NCI-H69 (cell line): ENCODE measurements at places on chromosomes 7 and 10.

GRCh38 chr10:69089638-69090599 lies 2.0 kb downstream of the SRGN start:
- DNase-seq = no peak

DNA sequence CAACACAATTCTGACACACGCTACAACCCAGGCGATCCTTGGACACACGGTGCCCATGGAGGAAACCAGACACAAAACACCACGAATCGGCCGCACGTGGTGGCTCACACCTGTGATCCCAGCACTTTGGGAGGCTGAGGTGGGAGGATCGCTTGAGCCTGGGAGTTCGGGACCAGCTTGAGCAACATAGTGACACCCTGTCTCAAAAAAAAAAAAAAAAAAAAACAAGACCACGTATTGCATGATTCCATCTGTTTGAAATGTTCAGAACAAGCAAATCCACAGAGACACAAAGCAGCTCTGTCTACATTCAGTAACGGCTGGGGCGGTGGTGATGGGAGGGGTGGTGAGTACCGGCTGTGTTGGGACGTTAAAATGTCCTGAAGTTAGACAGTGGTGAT lies 25.2 kb downstream of the ADAP1 start:
- no peak for DNase-seq

- peak; percentile 82 for DNase-seq
Measured at GRCh38 chr7:157596471-157596870, 259.7 kb downstream of the DNAJB6 start.

DNA sequence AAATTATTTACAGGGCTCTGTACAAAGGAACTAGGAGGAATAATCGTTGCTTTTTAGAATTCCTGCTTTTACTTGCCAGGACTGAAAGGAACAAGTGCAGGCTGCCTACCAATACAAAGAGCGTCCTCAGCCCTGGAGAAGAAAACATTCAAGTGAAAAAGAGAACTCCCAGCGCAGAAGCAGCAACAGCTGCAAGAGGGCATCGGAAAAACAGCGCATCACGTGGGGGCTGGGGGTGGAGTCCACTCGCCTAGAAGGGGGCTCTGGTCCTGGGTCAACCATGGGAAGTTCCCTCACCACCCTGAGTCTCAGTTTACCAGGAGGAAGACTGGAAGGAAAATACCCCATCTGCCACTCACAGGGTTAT lies 385 bp upstream of the C10orf90 start:
- DNase-seq = peak; percentile 2

- no peak for DNase-seq
Measured at GRCh38 chr7:17501441-17502212, 203.2 kb downstream of the AHR start.

- DNase-seq = peak; percentile 7
Measured at GRCh38 chr10:127694580-127695193, 42.3 kb upstream of the FOXI2 start.

DNA sequence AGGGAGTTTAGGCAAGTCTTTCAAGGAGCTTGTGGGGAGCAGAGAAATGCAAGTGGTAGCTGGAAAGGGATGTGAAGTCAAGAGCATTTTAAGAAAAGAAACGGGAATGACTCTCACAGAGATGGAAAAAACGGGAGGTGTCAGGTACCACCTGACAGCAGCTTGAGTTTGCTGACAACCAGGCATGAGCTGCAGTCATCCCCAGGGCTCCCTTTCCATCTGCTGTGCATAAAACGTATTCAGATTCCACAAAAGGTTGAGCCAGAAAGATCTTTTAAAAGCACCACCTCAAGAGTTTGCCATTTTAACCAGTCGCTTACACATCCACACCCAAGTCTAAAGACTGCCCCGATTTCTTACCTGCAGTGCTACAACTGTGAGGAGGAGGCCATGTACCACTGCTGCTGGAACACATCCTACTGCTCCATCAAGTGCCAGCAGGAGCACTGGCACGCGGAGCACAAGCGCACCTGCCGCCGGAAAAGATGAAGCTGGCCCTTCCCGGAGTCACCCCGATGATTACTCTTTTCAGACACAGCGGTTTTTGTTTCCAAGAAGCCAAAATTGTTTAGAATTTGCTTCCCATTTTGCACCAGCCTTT lies 116.8 kb downstream of the ZMYND11 start:
- no peak for DNase-seq

DNA sequence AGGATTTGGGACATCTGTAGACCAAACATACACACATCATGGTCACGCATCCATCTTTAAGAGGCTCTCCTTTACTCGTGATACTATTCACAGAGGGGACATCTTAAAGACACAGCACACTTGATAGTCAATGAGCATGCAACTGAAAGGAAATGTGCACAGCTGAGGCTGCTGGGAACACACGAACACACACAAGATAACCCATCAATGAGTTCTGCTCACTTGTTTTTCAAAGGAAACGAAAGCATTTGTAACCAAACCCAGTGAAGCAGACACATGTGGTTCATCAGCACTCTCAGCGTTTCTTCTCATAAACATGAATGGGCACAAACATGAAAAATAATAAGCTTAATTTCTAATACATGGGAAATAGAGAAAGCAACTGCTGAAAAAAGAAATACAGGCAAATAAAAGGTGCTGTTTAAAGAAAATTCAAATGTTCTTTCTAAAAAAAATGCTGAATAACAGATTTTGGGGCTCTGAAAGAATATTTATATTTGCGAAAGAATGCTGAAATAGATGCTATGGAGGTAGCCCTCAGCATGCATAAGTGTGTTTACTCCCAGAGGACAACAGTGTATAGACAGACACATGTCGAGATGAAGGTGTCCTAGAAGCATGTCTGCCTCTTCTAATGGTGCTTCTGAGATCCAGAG lies 59.7 kb upstream of the LAMB4 start:
- no peak for DNase-seq

GRCh38 chr7:92751902-92752901 lies 84.2 kb downstream of the CDK6 start:
- no peak for DNase-seq

DNA sequence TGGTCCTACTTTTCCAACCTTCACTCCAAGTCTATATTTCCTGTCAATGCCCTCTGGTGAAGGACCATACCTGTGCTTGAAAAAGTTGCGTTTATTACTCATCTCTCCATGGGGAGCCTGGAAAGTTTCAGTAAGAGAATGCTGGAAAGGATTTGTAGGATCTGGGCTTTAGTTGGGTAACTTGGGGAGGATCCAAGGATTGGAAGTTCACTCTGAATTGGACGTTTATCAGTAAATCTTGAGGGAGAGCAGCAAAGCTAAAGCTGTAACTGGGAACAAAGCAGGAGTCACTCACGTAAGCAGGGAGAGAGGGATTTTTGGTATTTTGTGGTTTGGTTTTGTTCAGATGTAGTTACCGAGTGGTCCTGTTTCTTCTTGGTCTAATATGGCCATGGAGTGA lies 51.4 kb upstream of the NPVF start:
- DNase-seq = no peak

- DNase-seq = no peak
Measured at GRCh38 chr7:68610701-68611100, 987.6 kb upstream of the AUTS2 start.

DNA sequence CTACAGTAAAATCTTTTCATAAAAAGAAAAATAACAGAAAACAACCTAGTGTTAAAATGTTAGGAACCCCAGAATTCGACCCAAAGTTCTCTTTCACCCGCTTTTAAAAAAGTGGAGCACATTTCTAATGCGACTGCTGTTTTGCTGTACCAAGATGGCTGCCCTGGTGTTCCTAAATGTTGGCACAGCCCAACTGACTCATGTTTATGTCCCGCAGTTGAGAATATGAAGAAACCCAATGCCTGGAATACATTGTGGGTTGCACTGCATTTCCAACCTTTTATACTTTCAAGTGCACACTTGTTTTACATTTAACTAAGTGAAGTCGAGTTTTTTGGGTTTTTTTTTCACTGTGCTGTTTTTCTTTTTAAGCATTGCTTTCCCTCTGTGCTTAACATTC lies 944 bp downstream of the STEAP1B start:
- DNase-seq = peak; percentile 68

DNA sequence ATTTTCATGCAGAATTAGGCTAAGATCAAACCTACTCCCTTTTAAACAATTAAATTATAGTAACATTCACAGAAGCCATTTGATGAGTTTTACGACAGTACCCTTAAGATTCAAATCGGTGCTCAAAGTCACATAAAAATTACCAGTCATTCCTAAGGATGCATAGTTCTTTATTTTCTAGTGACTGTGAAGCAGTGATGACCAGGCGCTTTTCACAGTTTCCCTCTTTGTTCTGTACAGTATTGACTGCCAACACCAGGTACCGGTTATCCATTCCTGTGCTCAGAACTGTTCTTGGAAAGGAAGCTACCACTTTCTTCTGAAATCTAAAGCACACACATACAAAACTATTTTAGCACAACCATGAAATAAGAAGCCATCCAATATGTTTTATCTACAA lies 1.9 kb downstream of the DNA2 start:
- no peak for DNase-seq

DNA sequence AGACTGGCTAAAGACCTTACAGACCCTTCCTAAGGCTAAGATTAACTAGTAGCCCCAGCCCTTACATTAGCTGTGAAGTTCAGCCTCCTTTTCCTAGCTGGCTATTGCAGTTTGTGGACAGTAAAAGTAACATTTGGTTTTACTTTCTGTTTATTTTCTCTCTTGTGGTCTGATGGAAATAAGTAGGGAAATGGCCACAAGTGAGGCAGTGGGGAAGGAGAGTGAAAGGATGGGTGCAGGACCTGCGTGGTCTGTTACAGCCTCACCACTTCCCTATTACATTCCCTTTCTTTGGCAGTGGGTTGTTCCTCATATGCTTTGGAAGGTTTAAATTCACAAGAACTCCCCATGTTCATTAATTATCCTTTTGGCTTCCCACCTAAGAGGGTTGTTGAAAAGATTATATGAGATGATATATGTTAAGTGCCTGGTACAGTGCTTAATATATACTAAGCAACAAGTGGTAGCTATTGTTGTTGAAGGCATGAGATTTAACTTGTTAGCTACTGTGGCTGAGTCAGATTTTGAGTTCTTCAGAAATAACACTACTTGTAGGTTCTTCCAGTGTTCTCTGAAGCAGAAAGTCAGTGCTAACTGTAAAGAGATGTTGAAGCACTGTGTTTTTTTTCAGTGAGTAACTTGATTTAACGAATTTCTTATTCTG lies 181.7 kb downstream of the ST7 start:
- no peak for DNase-seq

GRCh38 chr7:141483044-141483443 lies 68.2 kb upstream of the AGK start:
- DNase-seq = peak; percentile 16

- DNase-seq = no peak
Measured at GRCh38 chr7:88278881-88279280, 27.8 kb downstream of the STEAP4 start.

DNA sequence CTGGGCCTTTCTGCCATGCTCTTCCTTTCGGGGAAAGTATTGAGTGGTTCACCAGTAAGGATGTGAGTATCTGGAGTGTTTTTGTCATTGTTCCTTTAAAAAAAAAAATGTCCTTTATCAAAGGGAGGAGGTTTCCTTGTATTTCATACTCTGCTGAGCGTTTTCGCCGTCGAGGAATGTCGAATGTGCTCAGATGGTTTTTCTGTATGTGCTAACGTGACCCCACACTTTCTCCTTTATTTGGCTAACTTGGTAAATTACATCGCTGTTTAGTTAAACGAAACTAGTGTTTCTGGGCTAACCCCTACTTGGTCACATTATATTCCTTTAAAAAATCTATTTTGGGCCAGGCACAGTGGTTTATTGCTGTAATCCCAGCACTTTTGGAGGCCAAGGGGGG lies 45.9 kb downstream of the INPP5A start:
- no peak for DNase-seq
